Activated effector memory CD4-positive, alpha-beta T cell treated with Interleukin-2 at 50 U/mL for 16 hours (primary cell): ENCODE measurements at places on chromosomes 11 and 22.

- no peak for DNase-seq
These were observed 10.5 kb upstream of the TTLL12 start for GRCh38 chr22:43197271-43197941.

- no peak for DNase-seq
These were observed 360.5 kb downstream of the DLG2 start for GRCh38 chr11:85266646-85267045.

GRCh38 chr11:76131671-76132631, 74.4 kb downstream of the WNT11 start:
- DNase-seq = no peak

DNA sequence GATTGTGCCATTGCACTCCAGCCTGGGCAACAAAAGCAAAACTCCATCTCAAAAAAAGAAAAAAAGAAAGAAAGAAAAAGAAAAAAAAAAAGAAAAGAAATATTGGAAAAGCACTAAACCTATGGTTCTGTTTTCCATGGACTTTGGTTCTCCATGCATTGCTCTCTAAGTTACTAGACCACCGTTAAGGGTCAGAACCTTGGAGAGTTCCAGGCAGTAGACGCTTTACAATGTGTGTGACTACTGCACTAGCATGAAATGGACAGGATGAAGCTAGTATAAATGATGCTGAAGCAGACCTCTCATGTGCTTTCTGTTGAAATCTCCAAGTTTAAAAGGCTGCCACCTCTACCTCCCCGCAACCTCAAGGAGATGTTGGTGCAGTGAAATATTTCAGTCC, 63.5 kb downstream of the SIK2 start:
- DNase-seq = no peak

DNA sequence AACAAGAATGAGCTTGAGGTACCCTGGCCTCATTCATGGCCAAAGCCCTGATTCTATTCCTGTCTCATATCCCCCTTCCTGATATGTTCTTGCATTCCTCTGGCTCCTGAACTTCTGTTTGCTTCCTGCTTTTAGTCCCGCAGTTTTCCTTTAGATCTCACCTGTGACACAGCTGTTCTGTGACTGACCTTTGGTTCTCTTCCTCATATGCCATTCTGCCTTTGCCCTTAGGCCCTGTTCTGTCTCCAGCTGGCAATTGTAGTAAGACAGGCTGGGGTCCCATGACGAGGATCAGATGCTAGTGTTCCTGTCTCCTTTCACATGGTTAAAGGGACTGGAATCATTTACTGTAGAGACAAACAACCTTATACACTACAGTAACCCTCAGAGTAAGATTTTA, 59.0 kb upstream of the PDE3B start:
- DNase-seq = no peak

- no peak for DNase-seq
These were observed 2.7 kb downstream of the TNRC6B start for GRCh38 chr22:40180403-40180802.

GRCh38 chr11:67268081-67268961, 2.0 kb downstream of the GRK2 start:
- peak; percentile 41 for DNase-seq

DNA sequence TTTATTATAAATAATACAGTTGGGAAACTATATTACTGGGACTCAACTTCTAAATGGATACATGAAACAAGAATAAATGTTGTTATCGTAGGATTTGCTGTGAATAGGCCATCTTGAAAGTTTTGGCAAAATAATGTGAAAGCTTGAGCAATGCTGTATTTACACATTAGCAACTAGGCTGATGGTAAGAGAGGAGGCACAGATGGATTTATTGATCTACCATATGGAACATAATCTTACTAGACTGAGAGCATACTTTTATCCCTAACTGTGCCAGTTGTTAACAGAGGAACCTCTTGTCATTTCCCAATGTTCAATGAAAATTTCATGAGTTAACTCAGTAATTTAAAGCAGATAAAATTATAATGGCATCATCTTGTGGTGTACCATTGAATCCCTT, 22.8 kb downstream of the APIP start:
- DNase-seq = no peak

DNA sequence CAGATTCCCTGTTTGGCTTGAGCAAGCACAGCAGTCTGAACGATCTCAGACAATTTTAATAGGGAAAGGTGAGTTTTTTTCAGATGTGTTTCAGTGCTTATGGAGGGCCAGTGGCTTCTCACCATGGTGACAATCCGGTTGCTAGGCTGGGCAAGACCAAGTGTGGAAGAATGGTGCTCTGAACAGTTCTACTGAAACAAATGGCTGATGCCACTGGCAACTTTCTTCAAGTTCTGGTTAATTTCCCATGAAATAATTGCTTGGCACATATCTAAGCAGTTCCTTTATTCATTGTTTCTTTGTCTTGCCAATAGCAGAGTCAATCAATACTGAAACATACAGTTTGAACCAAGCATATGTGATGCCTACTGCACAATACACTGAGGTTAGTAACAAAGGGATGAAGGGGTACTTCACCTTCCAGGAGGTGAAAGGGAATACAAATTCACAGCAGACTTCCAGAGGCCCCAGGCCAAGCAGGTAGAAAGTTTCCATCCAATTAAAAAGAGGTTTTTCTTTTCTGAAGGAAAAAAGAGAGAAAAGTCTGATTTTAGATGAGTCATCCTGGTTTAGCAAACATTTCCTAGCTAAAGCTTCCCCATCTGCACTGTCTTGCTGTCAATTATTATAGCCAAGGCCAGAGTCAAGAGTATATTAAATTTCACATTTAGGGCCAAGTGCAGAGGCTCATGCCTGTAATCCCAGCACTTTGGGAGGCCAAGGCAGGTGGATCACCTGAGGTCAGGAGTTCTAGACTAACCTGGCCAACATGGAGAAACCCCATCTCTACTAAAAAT, 21.2 kb upstream of the NDUFC2 start:
- no peak for DNase-seq

- DNase-seq = no peak
These were observed 2.4 kb downstream of the RNF121 start for GRCh38 chr11:71931245-71931602.

GRCh38 chr11:8967184-8967583, 2.9 kb upstream of the TMEM9B start:
- no peak for DNase-seq

- DNase-seq = no peak
These were observed 546.0 kb downstream of the BRD1 start for GRCh38 chr22:49281467-49282340.

GRCh38 chr11:76558473-76558872, 112.1 kb downstream of the LRRC32 start:
- no peak for DNase-seq

DNA sequence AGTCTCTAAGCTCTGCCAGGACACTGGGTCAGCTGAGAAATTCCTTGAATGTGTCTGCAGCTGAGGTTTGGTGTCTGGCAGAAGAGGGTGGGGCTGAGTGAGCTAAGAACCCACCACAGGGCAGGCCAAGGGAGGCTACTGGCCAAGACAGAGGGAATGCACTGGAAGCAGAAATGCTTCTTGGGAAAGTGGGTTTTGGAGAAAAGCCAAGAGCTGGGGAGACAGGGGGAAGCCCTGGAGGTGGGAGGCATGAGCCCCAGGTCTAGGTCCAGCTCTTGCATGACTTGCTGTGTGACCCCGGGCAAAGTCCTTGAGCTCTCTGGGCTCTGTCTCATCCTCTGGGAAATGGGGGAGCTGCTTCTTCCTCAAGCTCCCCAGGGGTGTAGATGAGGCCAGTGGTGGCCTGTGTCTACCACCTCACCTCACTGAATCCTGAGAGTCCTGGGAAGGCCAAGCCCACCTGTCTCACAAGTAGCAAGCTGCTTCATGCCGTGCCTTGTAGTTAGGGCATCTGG, 2.3 kb downstream of the MMP11 start:
- no peak for DNase-seq

DNA sequence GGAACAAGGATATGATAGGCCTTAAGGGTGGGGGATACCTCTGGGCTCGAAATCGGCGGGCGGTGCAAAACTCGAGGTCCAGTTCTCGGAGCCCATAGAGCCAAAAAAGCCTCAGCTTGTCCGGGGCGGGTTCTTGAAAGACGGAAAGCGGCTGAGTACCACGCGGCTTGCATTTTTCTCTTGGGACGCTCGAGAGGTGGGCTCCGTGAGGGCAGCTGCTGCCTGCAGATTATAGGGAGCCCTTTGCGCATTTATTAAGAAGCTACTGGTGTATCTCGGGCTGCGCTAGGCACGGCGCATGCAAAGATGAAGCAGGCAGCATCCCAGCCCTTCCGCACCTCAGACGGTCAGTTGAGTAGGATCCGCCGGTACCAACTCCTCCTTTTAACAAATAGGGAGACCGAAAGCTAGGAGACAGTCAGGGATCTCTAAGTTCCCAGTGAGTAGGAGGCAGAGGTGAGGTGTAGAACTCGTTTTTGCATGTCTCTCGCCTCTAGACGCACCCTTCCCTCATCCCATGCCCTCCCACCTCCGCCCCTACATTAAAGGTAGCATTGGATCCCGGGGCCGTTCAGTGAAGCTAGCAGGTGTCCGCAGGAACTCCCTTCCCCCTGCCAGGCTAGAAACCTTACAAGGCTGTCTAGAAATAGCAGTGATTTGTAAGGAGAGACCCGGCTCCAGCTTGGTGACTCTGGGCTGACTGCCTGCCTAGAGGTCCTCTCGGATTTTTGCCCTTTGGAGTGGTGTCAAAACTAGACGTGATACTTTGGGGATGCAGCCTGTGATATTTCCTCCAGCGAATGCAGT, 768 bp downstream of the LDHA start:
- peak; percentile 11 for DNase-seq

GRCh38 chr22:34880662-34881061, 185.3 kb upstream of the ISX start:
- DNase-seq = no peak

GRCh38 chr11:134333946-134334345, 2.2 kb downstream of the GLB1L2 start:
- no peak for DNase-seq

DNA sequence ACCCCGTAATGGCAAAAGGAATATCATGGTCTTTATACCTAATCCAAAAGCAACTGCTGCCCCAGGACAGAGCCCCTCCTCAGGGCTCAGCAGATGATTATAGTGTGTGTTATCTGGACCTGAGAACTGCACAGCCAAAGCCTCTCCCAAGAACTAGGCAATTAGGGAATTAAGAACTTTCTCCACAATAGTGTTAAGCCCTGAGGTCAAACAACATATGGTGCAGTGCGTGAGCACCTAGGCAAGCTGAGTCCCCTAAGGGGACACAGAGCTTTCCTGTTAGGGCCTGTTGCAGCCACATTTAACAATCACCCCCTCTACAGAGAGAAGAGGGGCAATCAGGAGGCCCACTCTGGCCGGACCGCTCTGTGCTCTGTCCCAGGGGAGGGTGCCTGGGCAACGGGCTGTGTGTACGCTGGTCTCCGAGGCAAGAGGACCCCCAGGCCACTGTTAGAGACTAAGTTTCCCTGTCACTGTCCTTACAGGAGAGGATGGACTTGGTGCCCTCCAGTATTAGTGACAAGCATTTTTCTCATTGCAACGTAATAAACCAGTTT, 1.4 kb upstream of the KCNJ5 start:
- no peak for DNase-seq

DNA sequence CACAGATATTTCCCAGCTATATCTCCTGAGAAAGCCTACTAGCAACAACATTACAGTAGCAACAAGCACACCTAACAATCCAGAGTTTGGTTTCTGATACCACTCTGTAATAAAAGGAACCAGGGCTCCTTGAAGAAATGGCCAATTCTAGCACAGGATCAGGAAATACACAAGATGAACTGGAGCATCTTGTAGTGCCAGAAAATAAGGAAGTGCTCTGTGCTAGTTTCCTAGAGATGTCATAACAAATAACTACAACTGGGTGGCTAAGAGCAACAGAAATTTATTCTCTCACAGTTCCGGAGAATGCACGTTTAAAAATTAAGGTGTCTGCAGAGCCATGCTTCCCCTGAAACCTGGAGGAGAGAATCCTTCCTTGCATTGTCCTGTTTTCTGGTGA, 217.8 kb downstream of the KIRREL3 start:
- no peak for DNase-seq

DNA sequence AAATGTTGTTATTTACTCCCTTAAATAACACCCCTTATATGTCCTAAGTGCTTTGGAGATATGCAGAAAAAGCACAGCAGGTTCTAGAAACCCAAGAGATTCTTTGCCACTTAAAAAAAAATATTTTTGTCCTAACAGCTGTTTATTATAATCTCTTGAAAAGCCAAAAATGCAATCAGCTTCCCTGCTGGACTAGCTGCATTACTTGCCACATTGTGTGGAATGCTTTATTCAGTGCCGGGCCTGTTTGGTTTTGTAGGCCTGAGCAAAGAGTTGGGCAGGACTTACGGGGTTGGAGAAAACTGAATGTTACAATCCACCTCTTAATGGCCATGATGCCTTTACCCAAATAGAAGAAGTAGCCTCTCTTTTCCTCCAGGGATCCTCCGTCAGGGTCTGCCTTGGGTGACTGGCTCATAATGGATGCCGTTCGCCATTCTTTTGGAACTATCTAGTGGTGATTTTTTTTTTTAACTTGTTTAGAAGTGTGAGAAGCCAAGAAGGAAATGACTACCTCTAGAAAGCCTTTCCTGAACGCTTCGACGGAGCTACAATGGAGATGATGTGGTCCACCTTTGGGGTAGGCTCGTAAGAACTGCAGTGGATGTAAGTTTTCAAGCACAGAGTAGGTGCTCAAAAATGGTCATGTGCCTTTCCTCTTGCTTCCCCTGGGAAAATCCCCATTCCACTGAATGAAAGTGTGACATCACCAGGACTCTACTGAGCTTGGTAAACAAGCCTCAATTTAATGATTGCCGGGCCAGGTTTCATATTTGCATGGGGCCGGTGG, 241.3 kb upstream of the NCAM1 start:
- no peak for DNase-seq

DNA sequence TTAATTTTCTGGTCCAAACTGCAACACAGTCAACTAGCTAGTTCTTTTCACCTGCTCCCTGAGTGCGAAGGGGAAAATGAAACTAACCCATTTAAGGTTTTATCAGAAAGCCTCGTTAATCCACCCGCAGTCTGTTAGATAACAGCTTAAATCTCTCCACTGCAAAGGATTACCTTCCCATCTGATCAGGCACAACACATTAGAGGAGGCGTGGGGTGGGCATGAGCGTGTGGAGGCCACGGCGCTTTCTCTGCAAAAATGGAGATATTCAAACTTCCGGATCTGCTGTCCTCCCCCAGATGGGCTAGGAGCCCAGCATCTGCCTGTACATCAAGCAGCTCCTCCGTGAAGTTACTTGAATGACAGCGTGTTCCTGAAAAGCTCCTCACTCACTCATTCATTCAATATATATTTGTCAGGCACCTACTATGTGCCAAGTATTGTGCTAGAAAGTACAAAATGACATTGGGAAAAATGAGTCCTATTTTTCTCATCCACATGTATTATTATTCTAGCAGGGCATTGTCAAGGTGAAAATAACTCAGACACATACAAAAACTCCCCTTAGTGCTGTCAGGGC, 13.5 kb upstream of the ANKK1 start:
- no peak for DNase-seq

DNA sequence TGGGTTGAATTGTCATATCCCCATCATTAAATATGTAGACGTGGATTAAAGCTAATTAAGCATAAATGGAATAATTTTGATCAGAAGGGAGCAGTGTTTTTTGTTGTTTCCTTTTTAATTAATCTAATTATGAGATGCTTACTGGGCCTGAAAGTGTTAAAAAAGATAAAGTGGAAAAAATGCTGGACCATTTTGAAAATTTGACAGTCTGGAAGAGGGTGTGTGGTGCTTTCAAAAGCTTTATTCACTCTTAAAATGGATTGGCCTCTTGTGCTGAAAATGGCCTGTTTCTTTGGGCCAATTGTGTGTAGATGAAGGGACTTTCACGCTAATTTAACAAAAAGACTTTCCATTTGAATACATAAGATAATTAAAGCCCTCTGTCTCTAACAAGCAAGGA, 1.8 kb downstream of the TNRC6B start:
- DNase-seq = no peak
